ENCODE measurements at places on chromosomes 4 and X. TPM values are rescaled to one million over a fixed set of nuclear protein-coding genes. Genes with fewer than 3 reads are reported as not detected.

DNA sequence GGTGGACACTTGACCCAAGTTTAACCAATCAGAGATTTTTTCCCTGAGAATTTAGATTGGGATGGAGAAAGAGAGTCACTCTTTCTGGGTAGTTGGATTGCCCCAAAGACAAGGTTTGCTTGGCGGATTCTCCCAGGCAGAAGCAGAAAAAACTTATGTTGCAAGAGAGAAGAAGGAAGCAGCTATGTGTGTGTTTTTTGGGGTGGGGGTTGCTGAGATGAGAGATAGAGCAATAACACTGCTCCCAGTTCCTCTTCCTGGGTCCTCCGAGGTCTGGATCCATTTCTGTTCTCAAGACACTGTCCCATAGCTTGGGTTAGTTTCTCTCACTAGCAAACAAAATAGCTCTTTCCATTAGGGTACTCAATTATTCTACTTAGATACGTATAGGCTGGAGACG, 222.1 kb downstream of the STIM2 start:
- H3K27me3 ChIP-seq, result peaks cover 29% of the 10 kb centered on the region
- no peak for DNase-seq
- no peak overlapping the region for H3K27ac ChIP-seq
- H3K4me3 ChIP-seq, result no peak overlapping the region
- H3K36me3 ChIP-seq, result no peaks in the 10 kb centered on the region

DNA sequence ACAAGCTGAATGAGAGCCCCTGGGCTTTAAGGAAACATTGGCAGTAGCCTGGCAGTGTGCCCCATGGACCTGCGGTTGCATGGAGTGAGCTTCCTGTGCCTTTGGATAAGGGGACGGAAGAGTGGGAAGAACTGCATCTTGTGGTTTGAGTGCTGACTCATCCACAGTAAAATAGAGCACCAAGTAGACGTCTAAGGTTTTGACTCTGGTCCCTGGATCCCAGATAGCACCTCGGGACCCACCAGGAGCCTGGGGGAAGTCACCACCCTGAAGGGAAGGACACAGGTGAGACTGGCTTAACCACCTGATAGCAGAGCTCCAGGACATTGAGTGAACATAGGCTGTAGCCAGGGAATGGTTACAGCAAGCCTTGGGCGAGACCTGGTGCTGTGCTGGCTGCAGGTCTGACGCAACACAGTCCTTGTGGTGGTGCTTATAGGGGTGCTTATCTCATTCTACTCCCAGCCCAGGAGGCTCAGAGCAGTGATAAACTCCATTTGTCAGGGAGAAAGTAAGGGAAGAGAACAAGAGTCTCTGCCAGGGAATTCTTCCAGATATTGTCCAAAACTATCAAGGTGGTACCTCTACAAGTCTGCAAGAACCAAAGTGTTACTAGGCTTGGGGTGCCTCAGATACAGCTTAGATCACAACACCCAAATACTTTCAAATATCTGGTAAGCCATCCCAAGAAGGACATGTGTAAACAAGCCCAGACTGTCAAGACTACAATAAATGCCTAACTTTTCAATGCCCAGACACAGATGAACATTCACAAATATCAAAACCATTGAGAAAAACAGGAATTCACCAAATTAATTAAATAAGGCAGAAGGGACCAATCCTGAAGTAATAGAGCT, 123.6 kb upstream of the TET2 start:
- no peaks in the 10 kb centered on the region for H3K4me1 ChIP-seq
- no peaks in the 10 kb centered on the region for H3K27me3 ChIP-seq
- no peak overlapping the region for H3K27ac ChIP-seq
- H3K4me3 ChIP-seq, result no peak overlapping the region
- no peaks in the 10 kb centered on the region for H3K36me3 ChIP-seq
- DNase-seq, result no peak

GRCh38 chrX:19440713-19441112, 74.6 kb downstream of the MAP3K15 start:
- no peak overlapping the region for H3K4me3 ChIP-seq
- H3K36me3 ChIP-seq, result no peaks in the 10 kb centered on the region
- H3K27me3 ChIP-seq, result peaks cover 39% of the 10 kb centered on the region
- no peak overlapping the region for H3K27ac ChIP-seq
- no peaks in the 10 kb centered on the region for H3K4me1 ChIP-seq

GRCh38 chrX:16491461-16491860, 158.5 kb upstream of the S100G start:
- H3K27me3 ChIP-seq, result no peaks in the 10 kb centered on the region
- no peaks in the 10 kb centered on the region for H3K36me3 ChIP-seq
- no peak overlapping the region for H3K4me3 ChIP-seq
- no peak overlapping the region for H3K27ac ChIP-seq

Gene SPARCL1
- total RNA-seq, result 371 TPM

Gene PDHA2
- not detected for total RNA-seq

DNA sequence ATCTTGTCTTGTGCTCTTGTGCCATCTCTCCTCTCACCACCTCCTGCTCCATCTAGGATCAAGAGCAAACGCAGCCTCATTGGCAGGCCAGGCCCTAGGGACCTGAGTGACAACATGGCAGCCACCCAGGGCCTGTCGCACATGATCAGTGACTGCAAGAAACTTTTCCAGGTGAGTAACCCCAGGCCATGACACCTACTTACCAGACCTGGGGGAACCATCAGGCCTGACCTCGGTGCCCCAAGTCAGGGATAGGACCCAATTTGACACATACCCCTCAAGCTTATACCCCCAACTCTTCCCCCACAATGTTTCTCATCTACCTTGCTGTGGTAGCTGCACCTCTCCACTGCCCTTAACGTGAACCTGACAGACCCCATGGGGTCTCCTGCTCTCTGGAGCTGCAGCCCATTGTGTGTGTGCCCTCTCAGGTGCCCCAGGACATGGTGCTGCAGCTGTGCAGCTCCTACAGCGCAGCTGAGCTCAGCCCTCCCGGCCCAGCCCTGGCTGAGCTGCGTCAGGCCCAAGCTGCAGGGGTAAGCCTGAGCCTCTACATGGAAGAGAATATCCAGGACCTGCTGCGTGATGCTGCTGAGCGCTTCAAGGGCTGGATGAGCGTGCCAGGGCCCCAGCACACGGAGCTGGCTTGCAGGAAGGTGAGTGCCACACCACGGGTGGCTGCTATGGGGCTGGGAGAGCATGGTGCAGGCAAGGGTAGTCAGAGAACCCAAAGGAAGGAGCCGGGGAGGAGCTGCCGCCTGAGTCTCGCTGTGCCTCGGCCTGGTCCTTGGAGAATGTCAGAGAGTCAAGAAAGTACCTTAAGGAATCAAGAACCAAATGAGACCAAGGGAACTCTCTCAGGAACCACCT, 74.8 kb downstream of the STARD8 start:
- no peaks in the 10 kb centered on the region for H3K4me1 ChIP-seq
- H3K4me3 ChIP-seq, result no peak overlapping the region
- peaks cover 78% of the 10 kb centered on the region for H3K27me3 ChIP-seq
- H3K27ac ChIP-seq, result no peak overlapping the region
- H3K36me3 ChIP-seq, result no peaks in the 10 kb centered on the region

- H3K36me3 ChIP-seq, result no peaks in the 10 kb centered on the region
- no peak overlapping the region for H3K4me3 ChIP-seq
- no peaks in the 10 kb centered on the region for H3K4me1 ChIP-seq
Measured at GRCh38 chr4:112410804-112411203, 105.2 kb downstream of the NEUROG2 start.

GRCh38 chrX:129754056-129755024, 15.6 kb downstream of the XPNPEP2 start:
- no peak overlapping the region for H3K4me3 ChIP-seq
- H3K4me1 ChIP-seq, result no peaks in the 10 kb centered on the region
- H3K36me3 ChIP-seq, result no peaks in the 10 kb centered on the region
- DNase-seq, result no peak
- H3K27me3 ChIP-seq, result no peaks in the 10 kb centered on the region

- H3K36me3 ChIP-seq, result no peaks in the 10 kb centered on the region
- H3K4me3 ChIP-seq, result no peak overlapping the region
- no peaks in the 10 kb centered on the region for H3K27me3 ChIP-seq
- H3K4me1 ChIP-seq, result no peaks in the 10 kb centered on the region
- no peak overlapping the region for H3K27ac ChIP-seq
Measured at GRCh38 chr4:121191361-121191760, 27.2 kb upstream of the TNIP3 start.

DNA sequence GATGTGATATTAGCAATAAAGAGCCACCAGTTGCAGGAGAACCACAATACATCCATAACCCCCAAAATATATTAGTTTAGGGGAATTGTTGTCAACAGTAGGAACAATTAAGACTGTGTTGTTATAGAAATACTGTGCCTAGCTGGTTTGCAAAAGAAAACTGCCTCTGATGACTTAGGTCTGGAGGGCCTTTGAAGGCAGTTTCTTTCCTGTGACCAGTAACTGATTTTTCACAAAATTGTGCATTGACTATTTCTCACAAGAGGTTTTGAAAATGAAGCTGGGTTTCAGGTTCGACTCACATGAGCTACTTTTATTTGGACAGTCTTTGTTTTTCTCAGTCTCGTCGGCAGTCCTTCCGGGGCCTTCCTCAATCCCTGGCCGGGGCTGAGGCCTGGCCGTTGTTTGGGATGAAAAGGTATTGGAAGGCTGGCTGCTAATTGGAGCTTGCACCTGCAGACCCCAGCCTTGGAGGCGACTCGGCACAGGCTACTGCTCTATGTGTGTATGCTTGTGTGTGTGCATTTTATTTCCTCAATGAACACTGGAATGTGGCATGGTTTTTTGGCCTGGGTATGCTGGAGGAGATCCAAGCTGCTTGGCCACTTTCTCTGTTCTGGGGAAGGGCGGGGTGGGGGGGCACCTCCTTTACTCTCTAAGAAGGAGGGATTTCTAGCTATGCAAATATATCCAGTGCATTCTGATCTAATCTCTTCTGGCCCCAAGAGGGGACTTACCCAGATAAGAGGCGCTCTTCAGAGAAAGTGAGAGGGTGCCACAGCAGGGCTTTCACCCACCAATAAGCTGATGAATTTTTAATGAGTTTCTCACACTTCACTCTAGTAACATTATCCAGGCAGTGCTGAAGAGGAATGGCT, 49.5 kb upstream of the LNX1 start:
- peak overlapping the region; percentile 17 for H3K4me3 ChIP-seq
- no peaks in the 10 kb centered on the region for H3K36me3 ChIP-seq
- H3K27me3 ChIP-seq, result no peaks in the 10 kb centered on the region

DNA sequence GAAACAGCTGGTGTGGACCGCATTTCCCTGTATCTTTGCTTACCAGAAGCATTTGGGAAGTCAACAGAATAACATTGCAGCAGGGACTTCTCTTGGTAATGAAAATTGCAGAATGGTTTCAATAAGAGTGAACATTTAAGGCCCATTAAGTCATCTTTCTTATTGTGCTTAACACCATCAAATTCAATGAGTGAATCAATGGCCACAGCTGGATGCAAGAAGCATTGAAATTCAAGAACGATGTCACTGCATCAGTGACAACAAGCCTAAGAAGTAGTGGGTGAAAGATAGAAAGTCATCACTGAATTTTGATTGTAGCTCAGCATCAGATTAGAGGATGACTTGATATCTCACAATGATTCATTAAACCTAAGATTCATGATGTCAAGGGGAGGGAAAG, 93.9 kb upstream of the GPM6A start:
- H3K27me3 ChIP-seq, result no peaks in the 10 kb centered on the region
- no peak overlapping the region for H3K4me3 ChIP-seq
- H3K36me3 ChIP-seq, result no peaks in the 10 kb centered on the region
- H3K4me1 ChIP-seq, result no peaks in the 10 kb centered on the region
- DNase-seq, result no peak
- H3K27ac ChIP-seq, result no peak overlapping the region

- DNase-seq, result no peak
- H3K4me3 ChIP-seq, result no peak overlapping the region
- no peaks in the 10 kb centered on the region for H3K4me1 ChIP-seq
- H3K27me3 ChIP-seq, result no peaks in the 10 kb centered on the region
Measured at GRCh38 chrX:109782994-109783700, 50.1 kb upstream of the ACSL4 start.

- no peak overlapping the region for H3K4me3 ChIP-seq
- no peaks in the 10 kb centered on the region for H3K4me1 ChIP-seq
- no peak for DNase-seq
- no peaks in the 10 kb centered on the region for H3K36me3 ChIP-seq
- no peaks in the 10 kb centered on the region for H3K27me3 ChIP-seq
Measured at GRCh38 chr4:86184216-86184900, 175.5 kb downstream of the MAPK10 start.

- no peak overlapping the region for H3K4me3 ChIP-seq
- no peaks in the 10 kb centered on the region for H3K36me3 ChIP-seq
- no peak overlapping the region for H3K27ac ChIP-seq
- no peak for DNase-seq
Measured at GRCh38 chr4:54173281-54173912, 55.7 kb upstream of the PDGFRA start.

Gene FRMPD3
- total RNA-seq, result 0.59 TPM

DNA sequence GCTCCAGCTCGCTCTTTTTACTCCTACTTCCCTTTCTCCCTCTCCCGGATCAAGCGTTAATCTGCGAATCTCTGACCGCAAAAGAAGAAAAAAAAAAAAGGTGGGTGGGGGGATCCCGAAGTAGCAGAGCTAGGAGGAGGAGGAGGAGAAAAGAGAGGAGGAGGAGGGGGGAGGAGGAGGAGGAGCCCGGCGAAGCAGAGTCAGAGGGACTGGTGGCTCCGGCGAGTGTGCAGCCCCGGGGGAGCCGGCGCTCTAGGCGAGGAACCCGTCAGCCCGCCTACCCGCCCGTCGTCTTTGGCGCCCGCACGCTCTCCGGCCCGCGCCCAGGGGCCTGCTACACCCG, at the start of gene NHSL2:
TSS of gene NHSL2 (plus strand) at position 203 of the 343 bp plus-strand sequence.
- no peaks in the 10 kb centered on the region for H3K36me3 ChIP-seq
- peaks cover 92% of the 10 kb centered on the region for H3K27me3 ChIP-seq
- H3K4me1 ChIP-seq, result no peaks in the 10 kb centered on the region

DNA sequence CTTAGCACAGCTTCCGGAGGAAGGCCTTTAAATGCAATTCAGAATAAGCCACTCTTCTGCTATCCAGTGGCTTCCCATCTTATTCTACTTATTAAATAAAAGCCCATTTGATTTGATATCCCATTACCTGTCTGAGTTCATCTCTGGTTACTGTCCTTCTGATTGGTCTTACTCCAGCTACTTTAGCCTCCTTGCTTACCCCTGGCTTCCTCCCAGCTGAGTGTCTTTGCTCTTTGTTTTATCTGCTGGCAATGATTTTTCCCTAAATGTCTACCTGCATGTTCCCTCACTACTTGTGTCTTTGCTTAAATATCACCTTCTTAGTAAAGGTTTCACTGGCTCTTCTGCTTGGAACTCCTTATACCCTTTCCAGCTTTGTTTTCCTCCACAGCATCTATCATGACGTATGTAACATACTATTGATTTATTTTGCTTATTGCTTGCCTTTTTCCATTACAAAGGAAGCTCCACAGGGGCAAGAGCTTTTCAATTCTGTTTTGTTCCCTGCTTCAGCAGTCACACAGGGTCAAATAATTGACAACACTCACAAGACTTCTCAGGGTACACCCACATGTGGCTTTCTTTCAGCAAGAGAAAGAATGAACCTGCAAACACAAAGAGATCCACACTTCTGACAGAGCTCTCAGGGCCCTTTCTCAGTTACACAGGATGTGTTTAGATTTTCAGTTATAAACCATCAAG, 63.8 kb downstream of the TBC1D19 start:
- no peak overlapping the region for H3K27ac ChIP-seq
- H3K4me1 ChIP-seq, result no peaks in the 10 kb centered on the region
- H3K36me3 ChIP-seq, result no peaks in the 10 kb centered on the region
- H3K27me3 ChIP-seq, result no peaks in the 10 kb centered on the region
- H3K4me3 ChIP-seq, result no peak overlapping the region

Gene ARHGAP36
- 119 TPM for total RNA-seq

GRCh38 chr4:2825740-2826139, 17.9 kb upstream of the ADD1 start:
- H3K36me3 ChIP-seq, result no peaks in the 10 kb centered on the region
- H3K27me3 ChIP-seq, result no peaks in the 10 kb centered on the region
- no peaks in the 10 kb centered on the region for H3K4me1 ChIP-seq
- no peak overlapping the region for H3K4me3 ChIP-seq
- no peak overlapping the region for H3K27ac ChIP-seq

Data from breast epithelium (tissue), 4 donors.